ENCODE measurements at places on chromosomes 16 and 17.
A peak's percentile ranks its signal among the peaks of the same experiment; 100 is the strongest.

GRCh38 chr16:13997933-13998332 lies 73.2 kb upstream of the MRTFB start:
- no peak for DNase-seq

GRCh38 chr17:36591434-36592315 lies at the start of gene DHRS11:
Gene DHRS11 (plus strand): TSS chr17:36591879. CDS start chr17:36592010, 131 bp downstream.
- peak; percentile 61 for DNase-seq

- DNase-seq: no peak
Measured at GRCh38 chr16:14070555-14070876, 603 bp upstream of the MRTFB start.

- DNase-seq: no peak
Measured at GRCh38 chr16:81624760-81625543, 154.1 kb upstream of the PLCG2 start.

GRCh38 chr17:43782913-43783680 lies 2.9 kb downstream of the CFAP97D1 start:
- DNase-seq: no peak

GRCh38 chr16:86090461-86091170 lies 191.7 kb downstream of the IRF8 start:
- no peak for DNase-seq
